ENCODE measurements at places on chromosomes 3 and 15. TPM values are rescaled to one million over a fixed set of nuclear protein-coding genes. Genes with fewer than 3 reads are reported as not detected.

CRYGS gene
- total RNA-seq, result 1.4 TPM

DNAH1 gene
- 4.0 TPM for total RNA-seq

MLF1 gene
- 6.5 TPM for total RNA-seq

CNOT10 gene
- total RNA-seq, result 35.2 TPM
